ENCODE measurements at places on chromosomes 5 and 9.

- peak; percentile 17 for DNase-seq
These were observed 40.8 kb upstream of the SPATA31C2 start for GRCh38 chr9:88179062-88179521.

DNA sequence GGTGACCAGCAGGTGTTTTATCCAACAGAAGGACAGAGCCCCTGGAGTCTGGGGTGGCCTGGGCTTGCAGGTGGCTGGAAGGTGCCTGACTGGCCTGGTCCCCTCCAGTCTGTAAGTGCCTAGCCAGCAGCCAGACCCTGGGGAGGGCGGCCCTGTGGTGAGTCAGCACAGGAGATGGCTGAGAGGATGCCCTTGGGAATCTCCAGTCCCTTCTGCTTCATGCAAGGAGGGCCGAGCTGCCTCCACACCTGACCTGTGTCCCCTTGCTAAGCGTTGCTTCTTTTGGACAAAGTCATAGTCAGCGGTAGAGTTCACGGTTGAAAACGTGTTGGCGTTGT is 20.2 kb downstream of the OBP2B start:
- no peak for DNase-seq

DNA sequence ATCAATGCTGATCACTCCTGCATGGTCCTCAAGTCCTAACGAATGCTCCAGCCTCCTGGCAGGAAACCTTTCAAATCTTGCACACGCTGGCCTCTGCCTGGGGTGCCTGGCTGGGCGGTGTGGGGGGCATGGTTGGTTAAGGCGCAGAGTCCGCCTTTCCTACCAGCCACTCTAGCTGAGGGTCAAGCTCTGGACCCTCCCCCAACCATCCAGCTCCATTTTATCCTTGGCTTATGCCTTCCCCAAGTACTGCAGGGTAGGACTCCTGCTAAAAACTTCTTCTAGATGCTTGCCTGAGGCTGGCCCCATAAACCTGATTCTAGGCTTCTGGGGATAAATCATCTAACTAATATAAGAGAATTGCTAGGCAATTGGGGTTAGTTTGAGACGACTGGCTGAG is 808 bp upstream of the MVB12B start:
- DNase-seq = no peak

GRCh38 chr5:132474881-132475496 is 15.6 kb downstream of the IRF1 start:
- no peak for DNase-seq

GRCh38 chr5:37435261-37435660 is 56.1 kb downstream of the WDR70 start:
- DNase-seq = no peak

- peak; percentile 59 for DNase-seq
These were observed 37.5 kb upstream of the SUSD3 start for GRCh38 chr9:93020771-93021670.

- no peak for DNase-seq
These were observed 1726.4 kb upstream of the NUDT12 start for GRCh38 chr5:105288946-105289345.

GRCh38 chr9:77800924-77801551 is 152.9 kb upstream of the GNA14 start:
- no peak for DNase-seq

- no peak for DNase-seq
These were observed 203.0 kb downstream of the ATPSCKMT start for GRCh38 chr5:10046676-10047075.

DNA sequence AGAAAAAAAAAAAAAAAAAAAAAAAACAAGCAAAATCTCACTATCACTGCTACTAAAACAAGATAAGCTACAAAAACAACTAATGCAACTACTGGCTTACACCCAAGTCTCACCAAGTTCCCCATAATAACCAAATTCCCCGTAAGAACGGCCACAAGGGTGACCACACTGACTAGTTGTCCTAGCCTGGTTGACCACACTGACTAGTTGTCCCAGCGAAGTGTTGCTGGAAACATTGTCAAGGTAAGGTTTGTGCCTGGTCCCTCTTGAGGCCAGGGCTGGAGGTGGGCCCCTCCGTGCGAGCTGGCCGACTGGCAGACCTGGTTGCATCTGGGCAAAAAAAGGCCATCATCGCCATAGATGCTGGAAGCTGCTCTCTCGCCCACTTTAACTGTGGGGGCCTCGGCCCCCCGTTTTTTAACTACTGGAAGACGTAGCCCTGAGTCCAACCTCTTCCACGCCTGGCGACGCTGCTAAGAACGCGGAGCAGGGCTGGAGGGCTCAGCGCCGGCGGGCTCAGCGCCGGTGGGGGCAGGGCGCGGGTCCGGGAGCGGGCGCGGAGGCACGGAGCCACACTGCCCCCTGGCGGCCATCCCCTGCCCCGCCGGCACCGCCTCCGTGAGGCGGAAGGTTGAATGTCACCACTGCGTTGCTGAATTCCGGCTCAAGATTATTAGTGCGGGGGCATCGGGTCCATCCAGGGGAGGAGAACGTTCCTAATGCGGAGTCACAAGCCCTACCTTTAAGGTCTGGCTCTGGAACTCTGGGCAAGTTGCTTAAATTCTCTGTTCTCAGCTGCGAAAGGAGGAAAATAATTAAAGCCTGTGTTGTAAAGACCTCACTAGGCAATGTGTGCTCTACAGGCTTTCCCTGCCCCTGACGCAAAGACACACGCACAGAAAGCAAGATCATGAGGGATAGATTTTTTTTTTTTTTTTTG is 84.0 kb downstream of the HSD17B3 start:
- DNase-seq = peak; percentile 76

DNA sequence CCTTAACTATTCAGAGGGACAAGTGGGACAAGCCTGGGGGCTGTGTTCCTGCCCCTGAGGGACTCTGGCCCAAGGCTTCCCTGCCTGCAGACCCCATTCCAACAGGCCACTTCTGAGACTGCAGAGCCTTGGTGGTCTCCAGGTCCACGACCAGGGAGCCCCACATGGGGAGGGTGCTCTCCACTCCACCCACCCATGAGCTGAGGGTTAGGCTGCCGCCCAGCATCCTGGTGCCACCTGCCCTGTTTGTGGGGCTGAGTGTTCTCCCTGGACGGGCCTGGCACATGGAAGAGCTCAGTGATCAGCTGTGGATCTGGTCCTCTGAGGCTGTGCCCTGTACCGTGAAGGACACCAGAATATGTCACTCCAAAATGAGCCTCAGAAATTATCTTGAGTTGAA is 2.5 kb upstream of the ABO start:
- no peak for DNase-seq

- no peak for DNase-seq
These were observed 195.7 kb downstream of the DCP2 start for GRCh38 chr5:113172231-113172826.

- DNase-seq = peak; percentile 8
These were observed 28.1 kb downstream of the NTRK2 start for GRCh38 chr9:84697509-84698114.

- no peak for DNase-seq
These were observed 99.7 kb downstream of the ARHGAP26 start for GRCh38 chr5:142869886-142870285.

GRCh38 chr9:33748633-33749304 is 46.6 kb upstream of the PRSS3 start:
- DNase-seq = peak; percentile 31

DNA sequence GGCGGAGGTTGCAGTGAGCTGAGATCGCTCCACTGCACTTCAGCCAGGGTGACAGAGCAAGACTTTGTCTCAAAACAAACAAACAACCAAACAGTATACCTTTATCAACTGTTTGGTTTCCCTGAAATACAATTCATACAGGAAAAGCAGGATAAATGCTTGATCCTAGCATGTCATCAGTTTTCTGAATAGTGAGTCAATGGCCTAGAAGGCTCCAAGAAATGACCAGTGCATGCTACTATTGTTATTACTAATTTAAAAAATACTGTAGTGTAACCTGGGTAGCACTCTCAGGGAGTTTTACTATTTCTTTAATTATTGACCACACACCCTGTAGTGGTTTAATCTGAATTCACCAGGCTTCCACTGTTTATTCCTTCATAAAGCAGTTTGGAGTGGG is 101.0 kb upstream of the PTPN3 start:
- no peak for DNase-seq
